ENCODE measurements at places on chromosomes 7 and 10. TPM values are rescaled to one million over a fixed set of nuclear protein-coding genes. Genes with fewer than 3 reads are reported as not detected.

DNA sequence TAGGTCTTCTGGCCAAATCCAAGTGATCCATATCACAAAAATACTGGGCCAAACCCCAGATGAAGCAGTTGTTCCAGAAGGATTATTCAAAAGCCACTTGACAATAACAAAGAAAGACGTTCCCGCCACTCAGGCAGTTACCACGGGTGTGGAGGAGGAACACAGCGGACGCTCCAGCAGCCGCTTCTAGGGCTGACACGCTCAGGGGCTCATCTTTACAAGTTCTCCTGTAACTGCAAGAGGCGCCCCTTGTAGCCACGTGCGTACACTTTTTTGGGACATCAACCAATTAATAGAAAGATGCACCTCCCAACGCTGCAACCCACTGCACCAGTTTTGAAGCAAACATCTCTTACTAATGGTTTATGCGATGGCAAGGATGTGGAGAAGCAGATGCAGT lies 159.4 kb downstream of the GRID1 start:
- DNase-seq = no peak

DNA sequence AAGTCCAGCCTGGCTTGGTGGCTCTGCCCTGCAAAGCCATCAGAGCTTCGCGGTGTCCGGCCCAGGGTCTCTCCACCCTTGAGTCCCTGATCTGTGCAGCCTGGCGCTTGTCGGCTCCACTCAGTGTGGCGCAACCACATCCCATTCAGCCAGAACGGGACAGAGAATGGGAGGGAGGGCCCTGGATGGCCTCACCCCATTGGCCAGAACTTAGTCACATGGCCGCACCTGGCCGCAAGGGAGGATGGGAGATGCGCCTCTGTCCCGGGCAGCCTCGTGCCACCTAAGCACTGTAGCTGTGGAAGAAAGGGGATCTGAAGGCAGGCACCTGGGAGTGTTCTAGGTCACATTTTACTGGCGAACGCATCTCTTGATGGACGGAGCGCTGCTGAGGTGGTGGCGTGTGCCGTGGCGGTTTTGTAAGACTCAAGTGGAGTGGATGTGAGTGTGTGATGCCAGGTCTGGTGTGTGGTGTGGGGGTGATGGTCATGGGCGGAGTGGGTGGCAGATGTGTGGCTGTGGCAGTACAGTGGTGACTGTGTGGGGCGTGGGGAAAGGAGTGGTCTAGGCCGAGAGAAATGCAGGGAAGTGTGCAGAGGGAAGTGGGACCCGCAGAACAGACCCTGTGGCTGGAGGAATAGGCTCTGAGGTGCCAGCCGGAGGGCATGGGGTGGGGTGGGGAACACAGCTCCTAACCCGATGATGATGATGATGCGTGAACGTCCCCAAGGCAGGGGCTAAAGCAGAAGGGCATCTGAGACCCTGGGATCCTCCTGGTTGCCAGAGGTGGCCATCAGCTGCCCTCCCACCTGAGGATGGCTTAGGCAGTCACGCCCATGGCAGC lies 19.0 kb downstream of the CLEC2L start:
- DNase-seq = no peak

The HOXA10 gene
- not detected for total RNA-seq

DNA sequence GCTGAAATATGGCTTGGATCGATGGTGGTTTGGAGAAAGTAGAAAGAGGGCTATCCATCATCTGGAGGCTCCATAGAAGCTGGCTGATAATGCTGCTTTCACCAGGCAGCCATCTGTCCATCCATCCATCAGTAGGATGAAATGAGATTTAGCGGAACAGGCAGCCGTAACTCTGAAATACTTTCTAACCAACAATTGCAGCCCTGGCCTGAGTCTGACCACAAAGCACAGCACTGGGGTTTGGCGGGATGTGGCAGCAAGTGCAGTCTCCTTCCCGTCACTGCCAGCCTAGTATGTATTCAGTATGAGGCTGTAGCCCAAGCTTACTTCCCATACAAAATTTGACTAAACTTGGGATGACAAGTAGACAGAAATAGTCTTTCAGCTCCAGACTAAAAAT lies 38.0 kb downstream of the R3HCC1L start:
- DNase-seq = no peak

The RTKN2 gene
- 13.2 TPM for total RNA-seq

DNA sequence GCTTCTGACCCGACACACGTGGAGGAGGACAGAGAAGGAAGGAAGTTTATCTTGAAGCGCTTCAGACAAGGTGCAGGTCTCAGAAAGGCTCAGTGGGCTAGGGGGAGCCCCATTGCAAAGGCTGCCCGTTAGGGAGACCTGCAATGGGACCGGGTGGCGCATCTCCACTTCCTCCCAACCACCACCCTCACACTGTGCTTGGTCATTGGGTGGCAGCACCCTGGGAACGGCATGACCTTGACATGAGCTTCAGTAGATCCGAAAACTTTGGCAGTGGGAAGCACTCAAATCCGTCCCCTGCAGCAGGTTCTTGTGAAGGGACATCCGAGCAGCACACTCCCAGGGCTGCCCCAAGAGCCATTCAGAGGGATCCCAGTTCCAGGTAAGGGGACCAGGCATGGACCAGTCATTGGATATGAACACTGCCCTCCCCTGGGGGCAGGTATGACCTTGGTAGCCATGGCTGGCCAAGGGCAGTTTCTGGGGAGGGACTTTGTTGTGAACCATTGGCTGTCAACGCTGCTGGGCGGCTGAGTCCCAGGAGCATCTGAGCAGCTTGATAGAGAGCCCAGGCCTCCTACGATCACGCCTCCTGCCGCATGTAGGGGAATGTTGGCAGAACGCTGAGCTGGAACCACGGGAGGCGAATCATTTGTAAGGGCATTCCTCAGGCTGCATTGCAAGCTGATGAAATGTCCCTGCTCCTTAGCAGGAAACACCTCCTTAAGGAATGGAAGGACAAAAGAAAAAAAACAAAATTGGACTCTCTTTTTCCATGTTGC lies 31.7 kb downstream of the GALNTL5 start:
- DNase-seq = no peak

The HKDC1 gene
- total RNA-seq = 4.1 TPM

The CTAGE4 gene
- 6.9 TPM for total RNA-seq

- DNase-seq = no peak
These were observed 11.7 kb downstream of the PLAC9 start for GRCh38 chr10:80144067-80144695.

The JCAD gene
- total RNA-seq = 15.8 TPM

The CH25H gene
- not detected for total RNA-seq

The AKR1C8 gene
- total RNA-seq = not detected

DNA sequence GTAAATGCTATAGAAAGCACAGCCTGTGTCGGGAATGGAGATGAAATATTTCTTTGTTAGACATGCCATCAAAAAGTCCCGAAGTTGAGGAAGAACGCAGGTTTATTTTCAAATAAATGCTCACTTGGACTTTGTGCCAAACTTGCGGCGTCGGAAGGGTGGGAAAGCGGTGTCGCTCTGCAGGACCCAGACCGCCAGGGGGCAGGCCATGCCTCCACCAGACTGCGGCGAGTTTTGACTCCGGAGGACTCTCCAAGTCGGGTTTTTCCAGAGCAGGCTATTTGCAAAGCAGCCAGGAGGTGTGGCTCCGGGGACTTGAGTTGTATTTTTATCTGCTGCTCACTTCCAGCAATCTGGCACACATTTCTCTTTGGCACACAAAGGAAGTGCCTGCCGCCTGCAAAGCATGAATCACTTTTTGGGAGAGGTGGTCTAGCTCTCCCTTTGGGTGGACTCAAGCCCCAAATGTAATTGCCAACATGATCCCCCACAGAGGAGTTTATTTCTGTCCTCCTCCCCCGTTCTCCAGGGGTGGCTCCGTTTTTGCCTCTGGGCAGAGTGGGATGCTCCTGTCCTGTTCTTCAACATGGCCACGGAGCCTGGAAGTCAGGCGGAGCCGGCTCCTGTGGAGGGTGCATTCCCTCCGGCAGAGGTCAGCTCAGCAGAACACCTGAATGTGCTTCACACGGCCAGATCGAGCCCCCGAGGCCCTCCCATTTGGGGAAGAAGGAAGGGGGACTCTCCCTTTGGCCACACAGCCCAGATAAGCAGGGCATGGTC lies 82.3 kb upstream of the GPR26 start:
- DNase-seq = peak; percentile 74

The CYP26C1 gene
- total RNA-seq = 0.29 TPM

The ENTPD1 gene
- not detected for total RNA-seq

The CAMK2G gene
- total RNA-seq = 20.8 TPM

The IDI1 gene
- total RNA-seq = 51.4 TPM

- DNase-seq = no peak
These were observed 145.2 kb downstream of the SUGCT start for GRCh38 chr7:40279991-40280390.

- no peak for DNase-seq
These were observed 63.6 kb downstream of the PKD1L1 start for GRCh38 chr7:47884675-47885074.

The LYZL2 gene
- total RNA-seq = not detected

GRCh38 chr10:49325916-49326783 lies 27.2 kb downstream of the C10orf71 start:
- no peak for DNase-seq

- DNase-seq = no peak
These were observed 18.0 kb upstream of the DLG5 start for GRCh38 chr10:77944519-77944918.

DNA sequence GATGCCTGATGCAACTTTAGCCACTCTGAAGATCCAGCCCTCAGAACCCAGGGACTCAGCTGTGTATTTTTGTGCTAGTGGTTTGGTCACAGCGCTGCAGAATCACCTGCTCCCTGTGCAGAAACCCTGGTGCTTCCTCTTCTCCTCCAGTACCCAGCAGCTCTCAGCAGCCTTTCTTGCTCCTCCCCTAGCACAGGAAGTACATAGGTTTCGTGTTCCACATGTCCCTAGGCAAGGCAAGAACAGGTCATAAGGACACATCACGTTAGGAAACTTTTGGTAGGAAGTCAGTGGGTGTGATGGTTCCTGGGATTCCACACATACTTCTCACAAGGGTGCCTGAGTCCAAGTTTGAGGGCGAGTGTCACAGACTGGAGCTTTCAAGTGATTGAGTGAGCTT lies 167.9 kb upstream of the PRSS1 start:
- no peak for DNase-seq

The HECW1 gene
- 0.09 TPM for total RNA-seq

DNA sequence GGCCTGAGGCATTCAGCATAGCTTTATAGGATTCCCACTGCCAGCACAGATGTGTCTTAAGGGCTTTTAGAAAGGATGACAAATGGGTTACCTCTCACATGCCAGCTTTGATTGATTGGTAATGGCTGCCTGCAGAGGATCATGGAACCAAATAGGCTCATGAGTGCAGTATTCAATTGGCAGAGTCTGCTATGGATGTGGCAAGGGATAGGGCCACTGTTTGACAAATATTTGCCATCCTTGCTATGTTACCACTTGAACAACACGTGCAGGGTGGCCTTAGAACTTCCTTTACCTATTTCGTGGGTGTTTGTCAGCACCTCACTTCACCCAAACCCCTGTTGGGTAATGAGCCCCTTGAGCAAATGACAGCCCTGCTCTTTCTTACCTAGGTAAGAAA lies 139.2 kb downstream of the C10orf105 start:
- no peak for DNase-seq

DNA sequence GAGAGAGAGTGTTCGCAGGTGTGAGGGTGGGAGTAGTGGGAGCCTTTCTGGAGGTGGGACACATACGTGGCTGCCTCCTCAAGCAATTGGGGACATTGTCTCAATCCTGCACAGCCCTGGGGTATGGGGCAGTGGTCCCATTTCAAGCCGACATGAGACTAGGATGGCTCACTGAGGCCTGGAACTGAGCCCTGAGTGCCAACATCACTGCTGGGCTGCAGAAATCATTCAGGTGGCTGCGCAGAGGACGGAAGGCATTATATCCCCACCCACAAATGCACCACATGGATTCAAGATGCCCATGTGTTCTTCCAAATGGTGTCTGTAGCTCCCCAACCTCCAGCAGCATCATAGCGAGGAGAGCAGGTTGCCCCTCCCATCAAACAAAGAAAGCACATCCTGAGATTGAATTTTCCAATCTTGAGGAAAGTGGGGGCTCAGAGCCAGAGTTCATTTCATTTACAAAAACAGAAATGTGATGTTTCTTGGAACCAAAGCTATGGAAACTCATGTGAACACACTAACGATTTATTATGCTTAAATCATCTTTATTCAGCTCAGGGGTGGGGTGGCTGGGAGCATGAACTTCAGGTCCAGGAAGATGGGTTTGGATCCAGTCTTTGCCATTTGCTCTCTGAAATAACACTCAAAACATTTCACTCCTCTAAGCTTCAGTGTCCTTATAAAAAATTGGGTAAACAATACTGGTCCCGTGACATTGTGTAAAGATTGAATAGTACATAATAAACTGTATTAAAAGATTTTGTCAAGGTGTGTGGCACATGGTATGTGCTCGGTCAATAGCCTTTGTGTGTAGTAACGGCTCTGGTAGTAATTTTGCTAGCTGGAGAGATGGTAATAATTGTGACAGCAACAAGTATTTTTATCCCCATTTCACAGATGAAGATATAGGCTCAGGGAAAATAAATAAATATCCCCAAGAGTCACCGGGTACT lies 4.6 kb downstream of the SFTPA2 start:
- DNase-seq = no peak

The VPS37D gene
- 15.6 TPM for total RNA-seq

The KIF20B gene
- total RNA-seq = 24.2 TPM

The TIMM23B gene
- total RNA-seq = 19.2 TPM

All from progenitor cell of endocrine pancreas (in vitro differentiated cells).